ENCODE measurements at places on chromosomes 3 and 15. TPM values are rescaled to one million over a fixed set of nuclear protein-coding genes. Genes with fewer than 3 reads are reported as not detected.

The RHOV gene
- total RNA-seq = 2.4 TPM

The FES gene
- 4.8 TPM for total RNA-seq

The KNG1 gene
- total RNA-seq = not detected

DNA sequence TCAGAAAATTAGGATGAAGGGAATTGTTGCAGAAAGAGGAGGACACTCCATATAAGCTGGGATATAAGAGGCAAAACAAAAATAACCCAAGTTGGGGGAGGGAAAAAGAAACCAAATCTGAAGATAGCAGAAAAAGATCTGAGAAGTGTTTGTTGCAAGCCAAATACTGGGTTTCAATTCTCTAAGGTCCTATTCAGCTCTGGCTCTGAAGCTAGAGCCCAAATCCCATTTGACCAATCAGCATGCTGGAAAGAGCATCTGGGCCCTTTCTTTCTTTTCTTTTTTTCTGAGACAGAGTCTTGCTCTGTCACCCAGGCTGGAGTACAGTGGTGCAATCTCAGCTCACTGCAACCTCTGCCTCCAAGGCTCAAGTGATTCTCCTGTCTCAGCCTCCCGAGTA lies 17.3 kb downstream of the IGDCC3 start:
- ATAC-seq = no peak

DNA sequence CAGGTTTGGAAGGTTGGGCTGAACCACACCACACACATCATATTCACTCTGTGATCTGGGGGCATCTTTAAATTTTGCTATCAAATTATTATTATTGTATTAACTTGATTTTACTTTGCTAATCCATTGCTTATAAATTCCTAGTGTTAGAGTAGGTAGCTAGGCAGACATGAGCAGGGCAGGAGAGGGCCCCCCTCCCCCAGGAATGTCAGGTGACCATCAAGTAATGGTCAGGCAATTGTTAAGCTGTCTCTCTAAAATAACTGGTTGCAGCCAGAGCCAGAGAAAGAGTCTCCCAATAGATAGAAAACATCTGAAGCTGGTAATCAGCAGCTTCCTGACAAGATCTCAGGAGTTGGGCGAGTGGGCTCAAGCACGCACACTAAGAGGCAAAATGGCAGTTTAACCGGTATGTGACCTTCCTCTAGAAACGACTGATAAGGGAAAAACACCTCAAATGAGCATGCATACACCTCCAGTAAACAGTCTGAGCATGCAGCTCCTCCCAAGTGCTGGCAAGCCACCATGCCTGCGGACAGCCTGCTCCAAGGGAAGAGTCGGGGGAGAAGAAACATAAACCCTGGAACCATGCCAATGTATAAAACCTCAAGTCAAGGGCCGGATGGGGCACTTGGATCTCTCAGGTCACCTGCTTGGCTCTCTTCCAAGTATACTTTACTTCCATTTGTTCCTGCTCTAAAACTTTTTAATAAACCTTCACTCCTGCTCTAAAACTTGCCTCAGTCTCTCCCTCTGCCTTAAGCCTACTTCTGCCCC lies 3.1 kb upstream of the CXCR6 start:
- ATAC-seq = no peak

DNA sequence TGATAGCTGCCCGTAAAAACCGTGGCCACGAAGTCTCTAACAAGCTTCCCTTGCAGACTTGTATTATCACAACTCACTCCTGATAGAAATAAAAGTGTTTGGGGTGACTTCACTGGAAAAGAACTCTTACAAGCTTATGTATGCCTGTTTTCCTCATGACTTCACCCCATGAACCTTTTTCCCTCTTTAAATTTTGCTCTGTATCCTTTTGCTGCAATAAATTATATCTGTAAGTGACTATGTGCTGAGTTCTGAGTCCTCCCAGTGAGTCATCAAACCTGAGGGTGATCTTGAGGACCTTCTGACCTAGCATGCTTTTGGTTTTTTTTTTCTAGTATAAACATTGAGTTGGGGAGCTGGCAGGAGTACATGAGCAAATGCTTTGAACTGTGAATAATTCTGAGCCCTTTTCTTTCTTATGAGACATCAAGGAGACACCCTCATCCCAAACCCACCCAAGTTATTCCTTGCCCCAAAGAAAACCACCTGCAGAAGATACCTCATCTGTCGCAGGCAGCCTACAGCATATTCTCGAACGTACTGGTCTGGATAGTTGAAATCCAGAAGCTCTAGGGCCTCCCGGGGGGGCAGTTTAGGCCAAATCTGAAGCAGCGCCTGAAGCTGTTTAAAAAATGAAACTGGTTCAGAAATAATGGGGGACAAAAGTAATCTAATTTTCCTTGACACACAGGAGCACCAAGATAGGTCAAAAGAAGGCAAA lies 85.9 kb downstream of the FAIM start:
- ATAC-seq = peak; percentile 63
